Activated naive CD8-positive, alpha-beta T cell treated with anti-CD3 and anti-CD28 coated beads, Interleukin-2, amount 50 U/mL, for 16 hours (primary cell): ENCODE measurements at places on chromosomes 11 and 22.

DNA sequence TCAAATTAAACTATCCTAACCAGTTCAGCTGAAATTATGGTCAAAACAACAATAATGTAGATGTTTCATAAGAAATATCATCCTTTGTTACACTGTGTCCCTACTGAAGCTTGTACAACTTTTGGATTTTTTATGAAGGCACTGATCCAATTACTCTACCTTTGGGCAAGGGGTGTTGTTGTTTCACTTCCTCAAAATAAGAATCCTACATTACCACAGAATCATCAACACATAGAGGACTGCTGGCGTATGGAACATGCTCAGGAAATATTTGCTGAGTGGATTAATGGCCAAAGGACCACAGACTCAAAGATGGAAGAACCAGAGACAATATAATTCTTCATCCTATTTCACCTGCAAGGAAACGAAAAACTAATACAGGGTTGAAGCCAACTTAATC, 907.5 kb upstream of the CCDC90B start:
- DNase-seq = no peak

GRCh38 chr11:116984186-116984585, 114.0 kb downstream of the SIK3 start:
- DNase-seq = no peak

GRCh38 chr11:70836071-70836470, 416.3 kb downstream of the SHANK2 start:
- no peak for DNase-seq

DNA sequence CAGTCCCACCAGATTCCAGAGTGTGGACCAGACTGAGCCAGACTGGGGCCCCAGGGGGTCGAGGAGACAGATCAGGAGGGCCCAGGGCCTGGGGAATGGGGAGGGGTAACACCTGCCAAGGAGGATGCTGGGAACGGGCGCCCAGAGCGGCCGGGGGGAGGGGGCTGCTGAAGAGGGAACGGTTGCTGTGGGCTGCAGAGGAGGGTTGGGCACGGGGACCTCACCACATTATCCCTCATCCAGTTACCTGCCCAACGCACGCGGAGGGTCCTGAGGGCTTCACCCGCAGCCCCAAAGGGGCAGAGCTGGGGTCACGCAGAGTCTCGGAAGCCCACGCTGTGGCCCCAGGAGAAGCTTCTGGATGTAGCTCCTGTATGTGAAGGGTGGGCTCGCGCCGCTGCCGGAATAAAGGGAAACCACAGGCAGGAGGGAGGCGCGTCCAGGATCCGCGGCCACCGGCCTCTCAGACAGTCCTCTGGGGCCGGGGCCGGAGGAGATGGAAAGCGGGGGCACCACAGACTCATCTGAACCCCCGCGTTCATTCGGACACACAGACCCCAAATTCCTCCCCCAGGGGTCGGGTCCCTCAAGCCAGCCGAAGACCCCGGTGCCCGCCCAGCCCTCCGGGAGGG, 866 bp upstream of the SELENOO start:
- no peak for DNase-seq

DNA sequence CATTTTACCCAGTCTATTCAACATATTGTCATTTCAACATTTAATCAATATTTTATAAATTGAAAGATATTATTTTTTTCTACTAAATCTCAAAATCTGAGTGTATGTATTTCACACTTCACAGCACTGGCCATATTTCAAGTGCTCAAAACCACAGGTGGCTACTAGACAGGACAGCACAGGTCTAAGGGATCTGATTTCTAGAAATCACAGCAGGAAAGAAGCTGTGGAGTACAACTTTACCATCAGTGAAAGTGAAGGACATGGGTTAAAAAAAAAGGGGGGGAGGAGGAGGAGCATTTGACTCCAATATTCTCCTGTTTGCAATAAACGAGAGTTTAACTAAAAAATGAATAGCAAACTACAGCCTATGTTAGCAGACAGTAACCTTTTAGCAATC, 4.5 kb downstream of the PRDM10 start:
- DNase-seq = no peak

- DNase-seq = no peak
Measured at GRCh38 chr11:61053191-61053590, 49.1 kb upstream of the CD5 start.
